NCI-H510A treated with DMSO at 0.1 percent for 48 hours (cell line): ENCODE measurements at places on chromosomes 1 and 21.

- peak; percentile 98 for DNase-seq
Observed at GRCh38 chr1:15736038-15736891, at the start of gene SLC25A34. TSS of gene SLC25A34 (plus strand) at chr1:15736258. CDS start at chr1:15736486, 228 bp downstream.

- DNase-seq, result no peak
Observed at GRCh38 chr1:93961906-93962305, 52.7 kb upstream of the GCLM start.

DNA sequence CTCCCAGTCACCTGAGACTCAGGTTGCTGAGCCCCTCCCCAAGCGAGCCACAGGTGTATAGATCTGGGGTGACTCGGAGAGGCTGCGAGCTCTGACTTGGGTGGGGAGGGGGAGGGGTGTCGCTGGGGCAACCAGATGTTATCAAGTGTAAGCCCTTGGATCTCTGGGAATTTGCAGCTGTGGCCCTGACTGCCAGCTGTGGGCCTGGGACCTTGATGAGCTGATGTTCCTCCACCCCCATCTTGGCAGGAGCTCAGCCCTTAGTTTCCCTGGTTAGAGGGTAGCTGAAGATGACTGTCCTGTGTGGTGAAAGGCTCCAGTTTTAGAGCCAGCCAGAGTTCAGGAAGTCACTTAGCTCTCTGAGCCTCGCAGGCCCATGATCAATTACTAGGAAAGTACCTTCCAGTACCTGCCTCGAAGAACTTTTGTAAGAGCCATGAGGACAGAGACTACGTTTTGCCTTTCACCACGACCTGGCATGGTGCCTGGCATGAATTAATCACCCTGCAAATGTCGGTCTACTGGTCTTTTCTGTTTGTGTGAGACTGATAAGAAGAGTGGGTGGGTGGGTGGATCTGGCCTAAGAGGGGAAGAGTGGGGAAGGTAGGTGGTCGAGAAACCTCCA is 55.8 kb downstream of the YARS1 start:
- no peak for DNase-seq

DNA sequence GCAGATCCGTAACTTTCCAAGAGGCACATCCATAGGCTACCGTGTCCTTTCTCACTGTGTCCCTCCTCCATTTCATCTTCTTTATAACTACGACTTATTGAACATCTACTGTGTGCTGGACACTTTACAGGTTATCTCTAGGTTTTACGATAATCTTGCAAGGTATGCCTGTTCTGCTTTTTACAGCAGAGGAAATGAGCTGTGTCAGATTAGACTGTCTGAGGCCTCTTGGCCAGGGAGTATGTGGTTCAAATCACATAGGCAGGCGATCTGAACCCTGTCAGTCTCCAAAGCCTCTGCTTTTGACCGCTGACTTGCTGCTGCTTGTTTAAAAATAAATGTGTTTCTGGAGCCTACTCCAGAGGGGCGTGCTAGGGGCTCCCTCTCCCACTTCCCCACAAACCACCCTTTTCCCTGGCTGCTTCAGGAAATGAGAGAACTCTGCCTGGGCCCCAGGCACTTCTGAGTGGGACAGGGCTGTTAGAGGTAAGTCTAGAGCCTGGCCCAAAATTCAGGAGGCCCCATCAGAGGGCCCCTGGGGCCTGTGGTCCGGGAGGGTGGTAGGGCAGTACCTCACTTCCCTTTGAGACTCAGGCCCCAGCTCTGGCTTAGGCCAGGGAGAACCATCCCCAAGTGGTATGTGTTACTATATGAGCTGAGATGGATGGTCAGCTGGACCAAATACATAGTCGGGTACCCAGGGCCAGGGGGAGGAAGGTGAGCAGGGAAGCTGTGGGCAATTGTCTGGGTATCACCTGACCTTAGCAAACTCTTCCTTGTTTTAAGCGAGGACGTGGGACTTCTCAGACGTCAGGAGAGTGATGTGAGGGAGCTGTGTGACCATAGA is 4.4 kb downstream of the PSEN2 start:
- no peak for DNase-seq

DNA sequence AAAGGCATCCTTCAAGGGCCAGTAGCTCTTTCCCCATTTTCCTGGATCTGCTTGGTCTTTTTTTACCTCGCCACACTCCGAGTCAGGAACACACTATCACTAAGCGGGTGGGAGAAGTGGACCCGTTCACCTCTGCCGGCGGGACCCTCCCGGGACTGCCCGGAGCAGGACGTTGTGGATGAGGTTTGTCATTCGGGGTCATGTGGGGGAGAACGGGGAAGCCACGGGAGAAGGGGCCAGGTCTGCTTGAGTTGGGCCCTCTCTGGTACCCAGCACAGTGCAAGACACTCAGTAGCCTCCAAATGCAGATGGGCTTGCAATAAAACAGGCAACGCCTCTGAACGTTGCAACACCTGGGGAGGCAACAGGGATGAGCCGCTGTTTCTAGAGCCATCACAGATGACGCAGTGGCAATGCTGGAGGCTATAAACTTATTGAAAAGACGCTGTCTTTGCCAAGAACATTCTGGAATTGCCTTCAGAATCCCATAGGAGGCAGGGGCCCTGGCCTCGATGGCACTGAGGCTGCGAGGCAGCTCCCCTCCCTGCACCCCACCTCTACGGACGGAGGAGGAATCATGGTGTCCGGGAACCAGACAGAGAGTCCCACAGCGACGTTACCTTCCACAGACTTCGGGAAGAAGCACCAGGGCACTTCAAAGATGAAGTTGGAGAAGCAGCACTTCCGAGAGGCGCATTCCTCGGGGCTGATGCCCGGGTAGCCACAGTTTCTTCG is 3.8 kb downstream of the TFF2 start:
- DNase-seq, result no peak

- no peak for DNase-seq
Observed at GRCh38 chr1:40399984-40400704, 26.6 kb downstream of the SMAP2 start.

GRCh38 chr1:23570001-23570691 is 10.8 kb upstream of the ID3 start:
- no peak for DNase-seq

DNA sequence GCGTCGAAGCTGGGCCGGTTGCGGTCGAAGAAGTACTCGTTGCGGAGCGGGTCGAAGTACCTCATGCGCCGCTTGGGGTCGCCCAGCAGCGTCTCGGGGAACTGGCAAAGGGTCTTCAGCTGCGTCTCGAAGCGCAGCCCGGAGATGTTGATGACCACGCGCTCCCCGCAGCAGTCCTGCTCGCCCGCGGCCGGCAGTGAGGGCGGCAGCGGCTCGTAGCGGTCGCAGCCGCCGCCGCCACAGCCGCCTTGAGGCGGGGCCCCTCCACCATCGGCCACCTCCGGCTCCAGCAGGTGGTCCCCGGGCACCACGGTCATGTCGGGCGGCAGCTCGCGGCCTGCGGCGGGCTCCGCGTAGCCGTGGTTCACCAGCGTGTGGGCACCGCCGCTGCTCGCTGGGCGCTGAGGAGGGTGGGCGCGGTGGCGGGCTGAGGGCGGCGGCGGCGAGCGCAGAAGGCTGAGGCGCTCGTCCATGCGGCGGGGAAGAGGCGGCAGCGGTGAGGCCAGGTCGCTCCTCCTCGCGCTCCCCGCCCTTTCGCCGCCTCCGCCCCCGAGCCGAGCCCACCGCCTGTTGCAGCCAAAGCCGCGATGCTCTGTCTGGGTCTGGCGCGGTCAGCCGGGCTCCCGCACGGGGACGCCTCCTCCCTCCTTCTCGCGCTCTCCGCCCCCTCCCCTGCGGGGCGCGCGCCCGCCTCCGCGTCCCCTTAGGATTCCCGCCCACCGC is at the start of gene KCNA3:
Gene KCNA3, minus strand, starts transcription at position 604 of the 723 bp plus-strand sequence. Its CDS starts 131 bp downstream, at position 473.
- peak; percentile 25 for DNase-seq

DNA sequence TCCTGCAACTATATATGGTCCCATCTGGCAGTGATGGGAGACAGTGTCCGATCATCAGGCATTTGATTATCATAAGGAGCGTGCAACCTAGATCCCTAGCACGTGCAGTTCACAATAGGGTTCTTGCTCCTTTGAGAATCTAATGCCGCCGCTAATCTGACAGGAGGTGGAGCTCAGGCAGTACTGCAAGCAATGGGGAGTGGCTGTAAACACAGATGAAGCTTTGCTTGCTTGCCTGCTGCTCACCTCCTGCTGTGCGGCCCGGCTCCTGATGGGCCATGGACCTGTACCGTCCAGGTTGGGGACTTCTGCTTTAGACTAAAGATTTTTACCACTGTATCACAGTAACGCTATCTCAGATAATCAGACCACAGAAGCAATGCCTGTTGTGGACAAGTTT is 63.8 kb downstream of the TGFB2 start:
- DNase-seq, result peak; percentile 23

DNA sequence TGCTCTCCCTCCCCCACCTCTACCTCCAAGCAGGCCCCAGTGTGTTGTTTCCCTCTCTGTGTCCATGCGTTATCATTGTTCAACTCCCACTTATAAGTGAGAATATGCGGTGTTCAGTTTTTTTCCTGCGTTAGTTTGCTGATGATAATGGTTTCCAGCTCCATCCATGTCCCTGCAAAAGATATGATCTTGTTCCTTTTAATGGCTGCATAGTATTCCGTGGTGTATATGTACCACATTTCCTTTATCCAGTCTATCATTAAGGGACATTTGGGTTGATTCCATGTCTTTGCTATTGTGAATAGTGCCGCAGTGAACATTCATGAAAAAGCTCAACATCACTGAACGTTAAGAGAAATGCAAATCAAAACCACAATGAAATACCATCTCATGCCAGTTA is 58.6 kb downstream of the DNAH14 start:
- DNase-seq, result no peak

DNA sequence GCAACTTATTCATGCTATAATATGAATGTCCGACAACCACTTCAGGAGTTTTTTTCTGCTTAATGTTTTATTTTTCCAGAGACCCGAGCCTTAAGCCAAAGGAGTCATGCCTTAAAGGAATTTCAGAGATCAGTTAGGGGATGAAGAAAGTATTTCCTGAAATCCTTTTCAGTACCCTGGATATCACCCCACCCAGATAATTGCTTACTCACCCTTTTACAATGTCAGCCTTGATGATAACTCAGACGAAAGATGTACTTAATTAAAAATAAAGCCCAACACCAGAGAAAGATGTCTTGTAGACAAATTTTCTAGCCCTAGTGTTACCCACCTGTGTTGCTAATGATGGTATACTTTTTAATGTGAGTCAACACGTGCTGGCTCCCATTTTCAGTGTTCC is 124.1 kb downstream of the XCL2 start:
- no peak for DNase-seq

DNA sequence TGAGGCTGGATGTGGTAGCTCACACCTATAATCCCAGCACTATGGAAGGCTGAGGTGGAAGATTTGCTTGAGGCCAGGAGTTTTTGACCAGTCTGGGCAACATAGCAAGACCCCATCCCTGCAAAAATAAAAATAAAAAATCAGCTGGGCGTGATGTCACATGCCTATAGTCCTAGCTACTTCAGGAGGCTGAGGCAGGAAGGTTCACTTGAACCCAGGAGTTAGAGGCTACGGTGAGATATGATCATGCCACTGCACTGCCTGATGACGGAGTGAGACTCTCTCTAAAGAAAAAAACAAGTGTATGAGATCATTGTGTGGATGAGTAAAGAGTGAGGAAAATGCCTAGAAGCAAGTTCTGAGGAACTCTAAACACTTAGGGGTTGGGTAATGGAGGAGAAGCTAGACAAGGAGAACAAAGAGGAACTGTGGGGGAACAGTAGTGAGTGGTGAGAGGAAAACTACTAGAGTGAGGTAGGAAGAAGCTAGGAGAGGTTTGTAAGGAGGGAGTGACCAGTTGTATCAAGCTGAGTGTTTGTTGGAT is 17.0 kb downstream of the CLIC4 start:
- no peak for DNase-seq

DNA sequence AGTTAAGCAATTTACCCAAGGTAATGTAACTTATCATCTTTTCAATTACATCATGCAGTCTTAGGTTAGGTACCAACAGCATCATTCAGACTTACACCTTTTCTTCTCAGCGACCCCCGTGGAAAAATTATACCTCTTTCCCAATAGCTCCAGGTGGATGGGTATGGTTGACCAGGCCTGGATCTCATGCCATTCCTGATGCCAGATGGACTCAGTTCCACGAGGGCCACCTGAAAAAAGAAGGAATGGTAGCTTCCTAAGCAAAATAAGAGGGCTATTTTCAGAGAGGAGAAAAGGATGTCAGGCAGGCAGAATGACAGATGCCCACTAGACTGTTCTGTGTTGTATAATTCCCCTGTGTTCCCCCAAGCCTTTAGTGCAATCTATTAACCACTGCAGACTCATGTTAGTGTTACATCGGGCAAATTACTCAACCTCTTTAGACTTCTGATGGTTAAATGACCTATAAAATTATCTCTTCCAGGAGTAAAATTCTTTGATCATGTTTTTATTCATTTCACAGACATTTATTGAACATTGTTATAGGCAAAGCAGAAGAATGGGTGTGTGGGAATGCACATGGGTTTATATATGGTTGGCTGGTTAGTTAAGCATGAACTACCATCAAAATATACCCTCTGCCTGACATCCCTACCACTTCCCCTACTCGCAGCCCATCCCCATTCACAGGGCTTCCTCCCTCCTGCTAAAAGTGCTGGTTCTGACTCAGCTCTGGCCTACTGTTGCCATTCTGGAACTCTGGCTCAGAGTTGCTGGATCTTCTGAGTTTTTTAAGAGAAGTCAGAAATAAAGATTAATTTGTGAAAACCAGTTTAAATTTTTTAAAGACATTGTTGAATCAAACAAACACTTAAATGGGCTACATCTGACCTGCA is 10.6 kb upstream of the MYSM1 start:
- DNase-seq, result no peak
